ENCODE measurements at places on chromosomes 16 and 17.

DNA sequence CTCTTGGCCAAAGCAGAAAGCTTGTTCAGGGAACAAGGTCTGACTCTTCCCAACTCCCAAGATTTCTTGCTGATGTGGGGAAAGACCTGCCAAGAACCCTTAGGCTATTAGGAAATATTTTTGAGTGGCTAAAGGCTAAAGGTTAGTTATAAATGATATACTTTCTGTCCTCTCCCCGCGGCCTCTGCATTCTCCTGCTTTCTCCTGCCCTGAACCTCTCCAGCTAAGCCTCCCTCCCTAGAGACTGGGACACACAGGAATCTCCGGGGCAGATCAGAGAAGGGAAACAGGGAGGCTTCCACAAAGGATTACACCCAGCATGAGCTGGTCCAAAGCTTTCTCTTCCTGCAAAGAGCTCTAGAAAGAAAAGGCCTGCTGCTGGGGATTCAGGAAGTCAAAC lies 2.3 kb downstream of the SLC43A2 start:
- DNase-seq, result peak; percentile 44

GRCh38 chr16:84567286-84567962 lies 50.5 kb downstream of the COTL1 start:
- DNase-seq, result no peak

- no peak for DNase-seq
Observed at GRCh38 chr16:56415875-56416274, 9.5 kb downstream of the AMFR start.

- peak; percentile 30 for DNase-seq
Observed at GRCh38 chr16:58127033-58127556, 2.1 kb downstream of the CFAP20 start.

GRCh38 chr16:78882150-78882549 lies 718.4 kb downstream of the MAF start:
- DNase-seq, result no peak

DNA sequence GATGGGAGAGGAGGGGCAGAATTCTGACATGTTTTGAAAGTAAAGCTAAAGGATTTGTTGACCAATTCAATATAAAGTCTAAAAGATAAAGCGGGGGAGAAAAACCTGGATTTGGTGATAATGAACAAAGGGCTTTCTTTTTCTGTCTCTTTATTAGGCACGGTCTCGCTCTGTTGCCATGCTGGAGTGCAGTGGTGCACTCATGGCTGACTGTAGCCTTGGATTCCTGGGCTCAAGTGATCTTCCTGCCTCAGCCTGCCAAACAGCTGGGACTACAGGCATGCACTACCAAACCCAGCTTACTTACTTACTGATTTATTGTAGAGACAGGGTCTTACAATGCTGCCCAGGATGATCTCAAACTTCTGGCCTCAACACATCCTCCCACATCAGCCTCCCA lies 7.5 kb downstream of the CDR2 start:
- no peak for DNase-seq

DNA sequence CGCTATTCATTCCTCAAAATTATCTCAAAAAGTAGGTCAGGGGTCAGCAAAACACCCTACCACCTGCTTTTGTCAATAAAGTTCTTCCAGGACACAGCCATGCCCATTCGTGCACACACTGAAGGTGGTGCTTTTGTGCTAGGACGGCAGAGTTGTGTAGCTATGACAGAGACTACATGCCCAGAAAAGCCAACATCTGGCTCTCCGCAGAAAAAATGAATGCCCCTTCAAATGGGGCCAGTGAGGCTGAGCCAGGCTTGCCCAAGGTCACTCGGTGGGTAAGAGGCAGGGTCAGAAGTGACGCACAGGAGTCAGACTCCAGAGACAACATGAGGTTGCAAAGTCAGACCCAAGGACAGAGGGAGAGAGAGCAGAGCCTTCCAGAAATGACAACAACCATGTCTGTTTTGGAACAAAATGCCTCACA lies 200.1 kb downstream of the XYLT1 start:
- DNase-seq, result no peak

DNA sequence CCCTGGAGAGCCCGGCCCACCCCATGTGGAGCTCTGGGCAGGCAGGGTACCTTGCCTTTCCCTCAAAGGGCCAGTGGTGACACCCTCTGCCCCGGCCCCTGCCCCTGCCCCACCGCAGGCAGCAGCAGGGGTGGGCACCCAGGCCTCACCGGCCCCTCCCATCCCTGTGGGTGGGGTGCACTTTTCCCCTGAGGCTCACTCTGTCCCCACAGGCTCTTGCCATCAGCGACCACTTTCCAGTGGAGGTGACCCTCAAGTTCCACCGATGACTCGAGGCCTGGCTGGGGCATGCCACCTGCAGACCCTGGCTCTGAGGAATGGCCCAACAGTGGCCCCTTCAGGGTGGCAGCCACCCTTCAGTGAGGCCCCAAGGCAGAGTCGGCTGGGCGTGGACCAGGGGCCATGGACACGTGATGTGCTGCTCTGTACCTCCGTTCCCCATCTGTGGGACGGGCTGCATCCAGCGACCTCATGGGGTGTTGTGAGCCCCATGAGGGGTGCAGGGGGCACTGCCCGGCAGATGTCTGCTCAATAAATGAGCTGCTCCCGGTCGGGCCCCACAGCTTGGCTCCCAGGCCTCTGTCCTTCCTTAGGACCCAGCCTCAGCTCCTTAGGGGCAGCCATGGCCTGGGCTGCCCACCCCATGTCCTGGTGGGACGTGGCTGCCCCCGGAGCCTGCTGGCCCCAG lies 2.0 kb downstream of the DNASE1L2 start:
- no peak for DNase-seq

- DNase-seq, result no peak
Observed at GRCh38 chr16:87541872-87542234, 49.0 kb upstream of the ZCCHC14 start.

DNA sequence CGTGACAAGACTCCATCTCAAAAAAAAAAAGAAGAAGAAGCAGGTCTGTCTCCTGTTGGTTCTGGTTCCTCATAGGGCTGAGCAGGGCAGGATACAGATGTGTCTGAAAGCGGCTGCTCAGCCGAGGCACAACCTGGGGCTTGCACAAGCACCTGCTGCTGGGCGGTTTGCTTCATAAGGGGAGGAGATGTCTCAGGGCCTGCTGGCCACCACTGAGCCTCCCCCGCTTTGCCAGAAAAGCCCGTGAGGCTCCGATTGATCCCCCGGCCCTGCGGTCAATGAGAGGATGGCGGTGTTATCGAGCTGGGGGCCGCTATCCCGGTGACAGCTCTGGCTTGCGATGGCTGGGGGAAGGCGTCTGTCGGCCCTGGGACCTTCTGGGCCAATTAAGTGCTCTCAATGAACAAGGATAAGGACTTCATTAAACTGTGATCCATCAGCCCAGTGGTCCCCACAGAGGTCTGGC lies 162.0 kb downstream of the SDK2 start:
- no peak for DNase-seq

DNA sequence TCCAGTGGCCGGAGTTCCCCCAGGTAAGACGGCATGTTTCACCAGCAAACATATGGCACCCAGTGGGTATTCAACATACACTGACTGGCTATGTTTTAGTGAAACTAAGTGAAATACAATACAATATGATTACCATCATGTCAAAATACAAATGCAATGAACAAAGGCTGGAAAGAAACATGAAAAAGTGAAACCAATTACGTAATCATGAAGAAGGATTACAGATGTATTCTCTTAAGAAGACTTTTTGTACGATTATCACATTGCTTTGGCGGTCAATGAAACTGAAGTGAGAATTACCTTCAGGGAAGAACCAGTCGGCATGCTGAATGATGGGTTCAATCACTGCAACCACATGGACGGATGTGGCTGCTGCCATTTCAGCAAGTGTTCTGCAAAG lies 71.7 kb downstream of the ARHGAP17 start:
- no peak for DNase-seq

DNA sequence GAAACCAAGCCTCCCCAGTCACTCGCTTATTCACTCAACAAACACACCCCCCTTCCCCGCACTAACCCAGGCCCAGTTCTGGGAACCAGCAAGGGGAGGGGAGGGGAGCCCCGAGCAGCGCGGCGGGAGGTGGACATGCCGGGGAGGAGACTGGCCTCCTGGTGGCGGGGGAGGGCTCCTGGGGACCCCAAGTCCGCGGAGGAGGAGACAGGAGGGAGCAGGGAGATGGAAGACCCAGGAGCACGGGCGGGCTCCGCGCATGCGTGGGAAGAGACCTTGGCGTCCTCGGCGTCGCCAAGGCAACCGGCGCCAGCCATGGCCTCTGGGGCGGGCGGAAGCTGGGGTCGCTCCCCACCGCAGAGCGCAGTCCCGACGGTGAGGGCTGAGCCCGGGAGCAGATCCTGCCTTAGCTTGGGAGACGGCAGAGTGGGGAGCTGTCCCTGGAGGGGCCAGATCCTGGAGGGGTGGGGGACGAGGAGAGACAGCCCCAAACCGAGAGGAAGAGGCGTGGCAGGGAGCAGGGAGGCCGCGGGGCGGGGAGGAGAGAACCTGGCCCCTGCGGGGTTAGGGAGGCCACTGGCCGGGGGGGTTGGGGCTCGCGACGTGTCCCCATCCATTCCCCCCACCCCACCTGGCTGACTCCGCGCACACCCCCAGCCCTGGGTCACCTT lies at the start of gene PRR29:
TSS of gene PRR29 (plus strand) at position 302 of the 671 bp plus-strand sequence. CDS start at position 316, 14 bp downstream.
- peak; percentile 33 for DNase-seq

DNA sequence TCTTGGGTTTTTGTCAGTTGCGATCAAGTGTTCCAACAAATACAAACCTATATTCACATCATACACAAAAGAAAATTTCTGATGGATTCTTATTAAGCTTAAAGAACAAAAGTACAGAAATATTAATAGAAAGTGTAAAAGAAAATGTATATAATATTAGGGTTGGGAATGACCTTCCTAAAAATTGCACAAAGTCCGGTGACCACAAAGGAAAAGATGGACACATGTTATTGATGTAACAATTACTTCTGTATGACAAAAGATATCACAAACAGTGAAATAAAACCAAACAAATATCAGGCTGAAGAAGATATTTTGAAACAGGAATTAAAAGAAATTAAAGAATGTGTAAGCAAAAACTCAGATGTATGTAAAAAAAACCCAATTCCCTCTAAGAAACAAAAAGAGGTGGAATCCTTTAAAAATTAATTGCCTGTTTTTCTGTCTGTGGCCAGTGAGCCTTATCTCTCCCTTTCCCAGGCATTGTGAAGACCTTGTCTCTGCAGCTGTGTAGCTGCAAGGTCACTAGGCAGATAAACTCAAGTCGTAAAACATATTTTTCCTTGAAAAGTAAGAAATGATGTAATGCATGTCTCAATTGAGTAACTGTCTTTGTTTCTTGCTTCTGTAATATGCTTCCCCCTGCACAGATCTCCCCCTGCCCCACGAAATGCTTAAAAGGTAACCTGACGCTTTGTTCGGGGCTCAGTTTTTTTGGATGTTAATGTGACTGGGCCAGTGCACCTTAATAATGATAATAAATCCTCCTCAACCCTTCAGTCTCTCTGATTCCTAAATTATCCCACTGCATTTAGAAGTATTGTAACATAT lies 2.8 kb downstream of the ST6GALNAC1 start:
- DNase-seq, result no peak

DNA sequence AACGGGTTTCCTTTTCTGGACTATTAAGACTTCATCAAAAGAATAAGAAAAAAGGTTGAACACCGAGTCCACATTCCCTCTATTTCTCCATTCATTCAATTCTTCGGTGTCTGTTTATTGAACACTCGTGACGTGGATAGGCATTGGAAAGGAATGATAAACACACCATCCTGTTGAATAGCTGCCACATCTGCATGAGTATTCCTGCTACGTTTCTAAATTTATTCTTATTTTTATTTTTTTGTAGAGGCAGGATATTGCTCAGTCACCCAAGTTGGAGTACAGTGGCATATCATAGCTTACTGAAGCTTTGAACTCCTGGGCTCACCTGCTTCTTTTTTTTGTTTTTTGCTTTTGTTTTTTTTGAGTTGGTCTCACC lies 80.8 kb upstream of the CIBAR2 start:
- DNase-seq, result no peak

DNA sequence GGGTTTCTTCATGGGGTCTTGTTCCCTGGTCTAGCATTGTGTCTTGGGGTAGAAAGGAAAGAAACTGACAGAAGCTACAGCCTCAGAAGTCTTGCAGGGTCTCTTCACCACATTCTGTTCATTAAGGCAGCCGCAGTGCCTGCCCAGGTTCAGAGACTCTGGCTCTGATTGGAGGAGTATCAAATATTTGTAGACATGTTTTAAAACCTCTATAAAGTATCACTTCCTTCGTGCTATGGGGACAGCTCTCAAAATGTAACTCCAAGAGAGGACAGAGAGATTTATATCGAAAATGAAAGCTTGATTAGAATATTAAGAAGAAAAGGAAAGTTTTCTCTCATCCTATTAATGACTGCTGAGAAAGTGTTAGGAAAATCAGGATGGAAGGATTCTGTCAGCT lies 107.0 kb upstream of the CACNG3 start:
- no peak for DNase-seq

GRCh38 chr16:84833144-84833500 lies 13.3 kb downstream of the CRISPLD2 start:
- DNase-seq, result no peak

DNA sequence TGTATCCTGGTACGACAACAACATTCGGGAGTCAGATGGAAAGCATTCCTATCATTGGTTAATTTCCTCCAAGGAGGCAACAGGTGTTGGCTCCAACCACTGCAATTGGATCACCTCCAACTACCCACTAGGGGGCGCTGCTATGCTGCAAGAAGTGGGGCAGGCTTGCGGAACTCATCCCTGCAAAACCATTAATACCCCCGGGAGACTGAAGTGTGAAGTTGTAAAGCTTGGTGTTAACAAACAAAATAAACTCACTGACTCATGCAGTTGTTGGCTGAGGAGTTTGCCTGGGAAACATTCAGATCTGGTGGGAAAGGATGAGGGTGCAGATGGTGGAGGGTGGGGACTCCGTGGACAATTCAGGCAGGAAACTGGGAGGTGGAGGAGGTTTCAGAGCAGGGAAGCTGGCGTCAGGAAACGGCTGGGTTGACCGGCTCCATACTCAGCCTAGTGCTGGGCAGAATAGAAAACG lies 84.9 kb downstream of the HS3ST2 start:
- peak; percentile 51 for DNase-seq

GRCh38 chr17:29412780-29413565 lies 22.8 kb downstream of the TAOK1 start:
- DNase-seq, result no peak

DNA sequence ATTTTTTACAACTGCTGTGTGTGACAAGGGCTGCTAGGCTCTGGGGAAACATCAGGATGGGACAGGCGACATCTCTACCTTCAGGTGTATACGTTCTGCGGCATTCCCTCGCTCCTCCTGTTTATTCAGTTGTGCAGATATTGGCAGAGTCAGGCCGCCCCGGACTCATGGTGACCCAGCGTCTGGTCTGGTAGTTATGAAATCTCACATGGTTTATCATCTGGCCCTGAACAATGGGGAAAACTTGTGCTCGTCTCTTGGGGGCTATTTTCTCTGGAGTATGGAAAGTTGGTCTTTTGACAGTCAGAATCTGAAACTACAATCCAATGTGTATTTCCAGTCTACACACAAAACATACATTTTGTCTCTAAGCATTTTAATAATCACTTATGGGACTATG lies 3.3 kb downstream of the MARCHF10 start:
- DNase-seq, result no peak

GRCh38 chr16:60404401-60404800 lies 1631.8 kb downstream of the CDH8 start:
- no peak for DNase-seq

All from cerebellar cortex (tissue), 1 donor.